ENCODE measurements at places on chromosomes 4 and X.

DNA sequence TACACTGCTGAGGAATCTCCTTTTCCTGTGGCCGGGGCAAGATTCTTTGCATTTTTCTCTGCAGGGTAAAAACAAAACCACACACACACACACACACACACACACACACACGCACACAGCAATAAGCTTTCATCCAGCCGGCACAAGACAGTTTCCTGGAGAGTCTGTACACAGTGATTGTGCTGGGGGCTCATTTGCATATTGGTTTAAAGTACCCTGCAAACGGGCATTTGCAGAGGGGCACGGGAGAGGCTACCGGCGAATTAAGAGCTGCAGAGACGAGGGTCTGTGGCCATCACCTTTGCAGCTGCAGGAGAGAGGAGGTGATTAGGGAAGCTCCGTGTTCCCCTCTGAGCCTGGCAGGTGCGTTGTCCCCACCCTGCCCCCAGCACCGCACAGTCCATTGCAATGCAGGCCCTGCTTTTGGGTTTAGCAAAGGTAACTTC lies 219.9 kb downstream of the SHOX start:
- DNase-seq = no peak

- DNase-seq = peak; percentile 66
Measured at GRCh38 chr4:180900781-180901180, 1342.4 kb upstream of the TENM3 start.

DNA sequence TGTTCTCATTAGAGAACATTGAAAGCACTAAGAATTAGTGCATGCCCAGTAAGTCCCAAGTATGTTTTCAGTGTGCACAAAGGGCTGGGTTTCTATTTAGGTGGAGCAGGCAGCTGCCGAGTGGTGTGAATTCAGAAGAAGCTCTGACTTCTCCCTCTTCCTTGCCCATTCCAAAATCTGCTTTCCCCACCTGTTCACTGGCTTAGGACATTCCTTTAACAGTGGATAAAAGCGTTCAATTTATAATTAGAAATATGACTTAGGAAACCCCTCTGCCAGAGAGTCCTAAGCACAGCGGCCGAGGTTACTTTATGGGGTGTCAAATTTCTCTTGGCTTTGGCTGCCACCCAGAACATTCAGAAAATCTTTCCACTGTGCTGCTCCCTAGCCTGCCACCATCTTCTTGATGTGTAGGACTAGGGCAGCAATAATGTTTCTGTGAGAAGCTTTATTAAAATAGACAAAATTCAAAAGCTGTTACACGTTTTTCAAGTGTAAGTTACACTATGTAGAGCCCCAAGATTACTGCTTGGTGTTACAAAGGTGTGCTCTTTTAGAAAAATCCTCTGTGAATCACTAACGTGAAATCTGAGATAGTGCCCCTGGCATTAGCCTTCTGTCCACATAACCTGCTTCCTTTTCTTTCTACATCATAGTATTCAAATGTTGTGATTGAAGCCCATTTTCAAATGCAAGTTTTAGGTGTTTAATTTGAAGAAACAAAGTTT lies 191.6 kb upstream of the ANKRD50 start:
- DNase-seq = peak; percentile 53

DNA sequence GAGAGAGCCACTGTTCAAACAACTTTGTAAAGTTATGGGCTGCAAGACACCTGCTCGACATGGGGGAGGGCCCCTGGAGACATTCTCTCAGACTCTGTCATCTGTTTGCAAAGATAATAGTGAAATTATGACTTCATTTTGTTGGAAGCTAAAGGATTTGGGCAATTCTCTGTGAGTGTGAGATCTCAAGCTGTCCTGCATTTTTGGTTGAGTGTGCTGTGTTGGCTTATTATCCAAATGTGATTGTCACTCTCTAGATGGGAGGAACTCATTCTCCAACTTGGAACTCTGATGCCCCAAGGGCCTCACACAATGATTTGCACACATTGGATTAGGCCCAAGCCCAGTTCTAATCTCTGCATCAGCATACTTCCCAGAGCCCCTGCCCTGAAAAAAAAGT lies 63.7 kb downstream of the STK32B start:
- DNase-seq = no peak

- peak; percentile 54 for DNase-seq
Measured at GRCh38 chr4:153643406-153644383, 40.4 kb upstream of the TLR2 start.

DNA sequence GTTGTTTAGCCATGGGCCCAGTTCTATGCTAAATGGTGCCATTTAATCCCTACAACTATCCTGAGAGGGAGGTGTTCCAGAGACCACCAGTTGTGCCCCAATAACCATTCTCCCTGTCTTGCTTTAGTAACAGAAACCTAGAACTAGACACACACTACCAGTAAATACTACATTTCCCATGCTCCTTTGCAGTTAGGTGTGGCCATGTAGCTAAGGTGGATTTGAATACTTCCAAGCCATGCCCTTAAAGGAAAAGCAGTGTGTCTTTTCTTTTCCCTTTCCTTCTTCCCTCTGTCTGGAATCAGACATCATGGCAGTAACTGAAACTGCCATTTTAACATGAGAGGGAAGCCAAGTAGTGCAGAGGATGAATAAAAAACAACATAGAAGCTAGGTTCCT lies 90.9 kb upstream of the TMEM33 start:
- no peak for DNase-seq

DNA sequence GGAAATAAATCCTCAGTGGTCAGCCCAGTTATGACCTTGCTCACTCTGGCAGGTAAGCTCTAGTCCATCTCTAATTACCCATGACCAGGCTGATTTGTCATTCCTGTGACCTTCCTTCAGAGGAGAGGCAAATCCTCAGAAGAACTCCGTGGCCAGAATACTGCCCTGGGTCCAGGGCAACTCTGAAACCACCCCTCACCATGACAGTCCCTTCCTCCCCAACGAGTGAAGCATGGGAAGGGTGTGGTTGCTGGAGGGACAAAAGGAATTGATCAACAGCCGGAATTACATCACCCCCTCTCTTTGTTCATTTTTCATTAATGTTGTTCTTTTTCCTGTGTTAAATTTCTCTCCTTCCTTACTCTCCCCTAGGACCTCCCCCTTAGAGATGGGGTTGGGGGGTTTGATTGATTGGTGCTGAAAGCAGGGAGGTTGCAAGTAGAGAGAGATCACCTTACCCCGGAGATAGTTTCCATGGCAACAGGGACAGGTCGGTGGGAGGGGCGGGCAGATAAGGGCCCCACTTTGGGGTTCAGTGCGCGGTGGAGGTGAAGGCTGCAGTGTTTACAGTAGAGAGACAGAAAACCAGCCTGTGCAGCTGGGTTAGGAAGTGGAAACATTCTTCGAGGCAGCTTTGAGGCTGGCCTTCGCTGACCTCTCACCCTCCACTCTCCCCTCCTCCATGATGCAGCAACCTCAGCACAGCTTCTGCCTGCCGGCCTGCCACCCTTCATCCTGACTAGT lies 647.4 kb downstream of the BCOR start:
- DNase-seq = no peak

GRCh38 chrX:13008189-13008533 lies 33.3 kb downstream of the TMSB4X start:
- DNase-seq = no peak

GRCh38 chr4:5018096-5018495 lies 1.2 kb downstream of the CYTL1 start:
- no peak for DNase-seq

- DNase-seq = peak; percentile 35
Measured at GRCh38 chr4:145285928-145286327, 105.5 kb upstream of the OTUD4 start.

DNA sequence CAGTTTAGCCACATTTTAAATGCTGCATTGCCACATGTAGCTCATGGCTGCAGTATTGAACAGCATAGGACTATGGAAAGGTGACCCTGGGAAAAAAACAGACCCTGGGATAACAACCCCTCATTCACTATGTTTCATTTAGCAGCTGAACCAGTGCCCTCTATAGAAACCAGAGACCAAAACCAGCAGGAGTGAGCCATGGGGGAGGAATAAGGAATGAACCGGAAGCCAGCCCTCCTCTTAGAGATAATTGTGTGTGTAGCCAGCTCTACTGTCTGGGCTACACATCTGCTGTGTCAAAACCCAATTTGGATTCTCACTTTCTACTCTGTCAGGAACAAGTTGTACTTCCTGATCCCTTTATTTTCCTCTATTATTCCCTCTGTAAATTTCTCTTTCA lies 158.5 kb upstream of the S100G start:
- no peak for DNase-seq

GRCh38 chr4:24226667-24227066 lies 336.8 kb upstream of the PPARGC1A start:
- DNase-seq = no peak

- no peak for DNase-seq
Measured at GRCh38 chr4:1465173-1466033, 59.2 kb upstream of the NKX1-1 start.

GRCh38 chr4:42398171-42398870 lies 1.0 kb downstream of the SHISA3 start:
- DNase-seq = no peak

- DNase-seq = no peak
Measured at GRCh38 chr4:113270520-113271319, 221.3 kb downstream of the ANK2 start.

DNA sequence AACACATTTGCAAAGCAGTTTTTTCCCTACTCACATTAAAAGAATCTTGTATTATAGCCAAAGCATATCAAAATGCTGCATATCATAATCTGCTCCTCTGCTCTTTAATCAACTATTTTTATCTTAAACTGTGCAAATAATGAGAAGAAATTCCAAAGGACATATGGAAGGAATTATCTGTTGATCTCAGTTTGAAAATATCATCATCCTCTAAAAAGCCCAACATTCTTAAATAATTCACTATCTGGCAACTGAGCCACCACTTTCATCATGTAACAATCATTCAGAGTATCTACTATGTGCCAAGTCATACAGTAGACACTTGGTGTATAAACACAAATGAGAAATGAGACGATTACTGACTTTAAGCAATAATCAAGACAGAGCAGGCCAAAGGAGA lies 63.0 kb downstream of the PRSS12 start:
- DNase-seq = no peak

DNA sequence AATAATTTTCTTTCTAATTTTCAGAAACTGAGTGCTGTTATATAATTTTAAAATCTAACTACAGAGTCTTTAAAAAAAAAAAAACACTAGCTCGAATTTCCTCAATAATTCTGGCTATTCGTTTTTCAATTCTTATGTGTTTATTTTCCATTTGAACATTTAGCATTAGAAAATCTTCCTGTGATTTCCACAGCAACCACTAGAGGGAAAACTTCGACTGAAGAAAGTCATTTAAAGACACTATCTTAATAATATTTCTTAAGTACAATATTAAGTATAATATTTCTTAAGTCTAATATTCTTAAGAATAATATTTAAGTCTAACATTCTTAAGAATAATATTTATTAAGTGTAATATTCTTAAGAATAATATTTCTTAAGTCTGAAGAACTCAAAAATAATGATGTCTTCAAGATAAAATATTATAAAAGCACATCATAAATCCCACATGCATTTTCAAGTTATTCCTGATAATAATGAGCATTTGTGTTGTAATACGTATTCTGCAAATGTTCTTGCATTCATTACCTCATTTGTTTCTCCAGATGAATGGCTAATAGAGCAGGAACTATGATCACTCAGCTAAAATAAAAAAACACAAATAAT lies 118.4 kb upstream of the WDR17 start:
- DNase-seq = no peak

DNA sequence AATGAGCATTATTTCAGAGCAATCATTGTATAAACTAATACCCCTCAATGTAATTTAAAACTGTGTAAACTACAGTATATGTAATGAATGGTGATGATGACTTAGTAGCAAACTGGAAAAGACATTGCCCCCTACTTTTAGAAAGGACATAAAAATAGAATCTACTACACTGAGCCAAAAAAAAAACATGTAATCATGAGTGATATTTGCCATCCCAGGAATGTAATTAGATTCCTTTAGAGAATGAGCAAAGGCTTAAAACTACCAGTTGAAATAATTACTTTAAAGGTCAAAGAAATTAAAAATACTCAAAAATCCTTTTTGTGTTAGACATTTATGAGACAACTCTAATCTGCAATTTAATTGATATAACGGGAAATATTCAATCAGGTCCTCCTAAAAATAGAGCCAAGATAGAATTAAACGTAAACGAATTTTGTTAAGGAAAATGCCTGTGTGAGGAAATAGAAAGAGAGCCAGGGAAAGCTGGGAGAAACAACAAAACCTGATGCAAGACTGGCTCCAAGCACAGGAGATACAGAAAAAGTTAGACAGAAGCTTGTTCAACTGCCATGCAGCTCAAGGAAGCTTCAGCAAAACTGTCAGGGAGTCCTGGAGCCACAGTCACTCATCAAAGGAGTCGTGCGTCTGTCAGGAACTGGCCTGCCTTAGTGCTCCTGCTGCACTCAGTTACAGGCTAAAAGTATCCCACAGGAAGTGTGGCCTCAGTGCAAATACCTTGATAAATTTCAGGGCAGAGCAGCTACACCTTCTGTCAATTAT lies 655.7 kb upstream of the INTU start:
- DNase-seq = no peak

DNA sequence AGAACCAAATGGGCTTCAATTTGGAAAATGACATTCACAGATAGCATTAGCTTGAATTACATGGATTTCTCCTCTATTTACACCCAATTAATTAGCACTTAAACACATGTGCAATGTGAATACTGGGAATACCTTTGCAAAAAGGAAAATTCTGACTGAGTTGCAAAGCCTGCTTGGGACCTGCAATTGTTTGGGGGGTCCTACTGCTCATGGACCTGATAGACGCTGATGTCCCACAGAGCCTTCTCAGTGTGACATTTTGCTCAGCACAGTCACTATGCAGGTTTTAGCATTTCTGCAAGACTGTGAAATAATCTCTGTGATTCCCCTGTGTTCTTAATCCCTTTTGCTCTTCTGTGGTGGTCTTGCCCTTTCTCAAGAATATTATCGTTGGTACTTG lies 101.2 kb upstream of the PGRMC2 start:
- DNase-seq = no peak

DNA sequence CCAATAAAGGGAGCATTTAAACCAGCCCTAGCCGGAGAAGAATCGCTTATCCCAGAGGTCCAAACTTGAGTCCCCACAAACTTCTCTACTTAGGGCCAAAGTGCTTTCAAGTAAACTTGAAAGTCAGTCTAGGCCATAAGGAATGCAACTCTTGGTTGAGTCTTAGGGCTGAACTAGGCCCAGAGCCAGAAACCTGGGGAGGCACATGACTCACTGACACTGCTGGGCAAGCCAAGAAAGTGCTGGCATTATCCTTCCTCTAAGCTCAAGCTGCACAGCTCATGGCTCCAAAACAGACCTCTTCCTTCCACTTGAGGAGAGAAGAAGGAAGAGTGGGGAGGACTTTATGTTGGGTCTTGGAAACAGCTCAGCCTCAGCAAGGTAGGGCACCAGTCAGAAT lies 1257.3 kb upstream of the DIAPH2 start:
- peak; percentile 59 for DNase-seq

- DNase-seq = peak; percentile 98
Measured at GRCh38 chr4:184529283-184529682, 54.9 kb upstream of the IRF2 start.

DNA sequence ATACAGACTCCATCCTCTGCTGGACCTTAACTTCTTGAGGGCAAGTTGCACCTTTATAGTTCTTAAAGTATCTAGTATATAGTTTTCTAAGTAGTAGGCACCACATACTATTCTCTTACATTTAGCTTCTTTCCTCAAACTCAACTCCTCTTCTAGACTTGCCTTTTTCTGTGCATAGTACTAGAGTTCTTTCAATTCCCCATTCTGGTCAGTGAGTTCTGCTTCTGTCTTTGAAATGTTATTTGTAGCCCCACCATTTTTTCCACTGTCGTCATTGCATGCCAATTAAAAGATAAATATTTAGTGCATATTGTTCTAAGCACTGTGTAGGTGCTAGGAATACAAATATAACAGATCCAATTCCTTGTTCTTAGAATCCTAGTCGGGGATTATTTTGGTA lies 31.6 kb downstream of the CDKL5 start:
- DNase-seq = no peak

GRCh38 chrX:70444326-70444945 lies at the start of gene DLG3:
Gene DLG3 (plus strand): TSS chrX:70444835. CDS start chrX:70445202, 367 bp downstream.
- peak; percentile 32 for DNase-seq
